ENCODE measurements at places on chromosomes 4 and X.

GRCh38 chr4:137300776-137301175 lies 231.5 kb downstream of the PCDH18 start:
- DNase-seq = no peak

GRCh38 chr4:26375551-26375950 lies 54.7 kb downstream of the RBPJ start:
- no peak for DNase-seq

- no peak for DNase-seq
These were observed 467.0 kb downstream of the PCDH18 start for GRCh38 chr4:137065311-137065710.

DNA sequence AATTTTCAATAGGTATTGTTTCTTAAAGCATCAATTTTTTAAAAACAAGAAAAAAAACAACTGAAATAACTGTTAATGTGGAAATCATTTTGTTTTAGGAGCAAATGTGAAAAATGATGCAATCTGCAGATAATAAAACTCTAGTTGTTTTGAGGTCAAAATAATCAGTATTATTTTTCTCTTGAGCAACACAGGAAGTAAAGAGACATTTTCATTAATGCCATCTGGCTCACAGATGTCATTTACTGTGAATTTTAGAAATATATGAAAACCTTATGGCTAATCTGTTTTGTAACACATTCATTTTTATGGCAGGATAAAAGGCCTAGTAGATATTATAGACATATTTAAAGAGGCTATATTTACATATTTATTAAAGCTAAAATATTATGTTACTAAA lies 141.6 kb downstream of the PCDH18 start:
- DNase-seq = no peak

GRCh38 chrX:33138677-33139249 lies 72.6 kb downstream of the DMD start:
- DNase-seq = no peak

- no peak for DNase-seq
These were observed 329.4 kb downstream of the KLHL4 start for GRCh38 chrX:87846956-87847355.

DNA sequence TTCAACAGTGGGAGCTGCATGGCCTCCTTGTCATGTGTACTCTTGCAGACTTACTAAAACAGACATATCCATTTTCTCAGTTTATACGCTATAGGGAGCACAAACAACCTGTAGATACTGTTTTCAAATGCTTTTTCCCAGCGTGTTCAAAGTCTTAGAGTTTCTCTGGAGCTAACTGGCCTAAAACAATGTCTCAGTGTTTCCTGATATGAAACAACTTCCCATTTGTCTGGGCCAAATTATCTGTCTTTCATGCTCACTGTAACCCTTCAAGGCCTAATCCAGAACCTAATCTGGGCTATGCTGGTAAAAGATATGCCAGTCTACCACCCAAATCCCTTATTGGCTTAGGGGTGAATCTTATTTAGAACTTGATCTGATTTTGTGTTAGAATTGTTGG lies 38.8 kb downstream of the RAB40A start:
- DNase-seq = no peak

- no peak for DNase-seq
These were observed 61.4 kb downstream of the DDX53 start for GRCh38 chrX:23061116-23061515.

- DNase-seq = no peak
These were observed 1.4 kb upstream of the UGT2B4 start for GRCh38 chr4:69497076-69497475.

GRCh38 chrX:1224954-1225353 lies 12.5 kb upstream of the CRLF2 start:
- DNase-seq = no peak

DNA sequence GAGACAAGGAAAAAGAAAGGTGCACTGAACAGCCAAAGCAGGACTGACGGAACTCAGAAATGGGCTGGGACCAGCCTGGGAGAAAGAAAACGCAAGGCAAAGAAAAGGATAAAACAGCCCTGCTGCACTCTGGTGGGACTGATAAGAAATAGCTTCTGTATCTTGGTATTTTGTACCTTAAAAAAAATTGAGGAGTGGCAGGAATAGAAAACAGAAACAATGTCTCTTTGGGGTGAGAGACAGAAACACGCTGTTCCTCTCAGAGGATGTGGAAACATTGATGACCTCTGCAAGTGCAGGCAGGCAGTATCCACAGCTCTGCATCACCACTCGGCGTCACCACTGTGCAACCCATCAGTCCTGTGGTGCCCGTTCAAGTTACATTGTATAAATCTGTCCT lies 152.5 kb upstream of the SPRY1 start:
- DNase-seq = no peak

DNA sequence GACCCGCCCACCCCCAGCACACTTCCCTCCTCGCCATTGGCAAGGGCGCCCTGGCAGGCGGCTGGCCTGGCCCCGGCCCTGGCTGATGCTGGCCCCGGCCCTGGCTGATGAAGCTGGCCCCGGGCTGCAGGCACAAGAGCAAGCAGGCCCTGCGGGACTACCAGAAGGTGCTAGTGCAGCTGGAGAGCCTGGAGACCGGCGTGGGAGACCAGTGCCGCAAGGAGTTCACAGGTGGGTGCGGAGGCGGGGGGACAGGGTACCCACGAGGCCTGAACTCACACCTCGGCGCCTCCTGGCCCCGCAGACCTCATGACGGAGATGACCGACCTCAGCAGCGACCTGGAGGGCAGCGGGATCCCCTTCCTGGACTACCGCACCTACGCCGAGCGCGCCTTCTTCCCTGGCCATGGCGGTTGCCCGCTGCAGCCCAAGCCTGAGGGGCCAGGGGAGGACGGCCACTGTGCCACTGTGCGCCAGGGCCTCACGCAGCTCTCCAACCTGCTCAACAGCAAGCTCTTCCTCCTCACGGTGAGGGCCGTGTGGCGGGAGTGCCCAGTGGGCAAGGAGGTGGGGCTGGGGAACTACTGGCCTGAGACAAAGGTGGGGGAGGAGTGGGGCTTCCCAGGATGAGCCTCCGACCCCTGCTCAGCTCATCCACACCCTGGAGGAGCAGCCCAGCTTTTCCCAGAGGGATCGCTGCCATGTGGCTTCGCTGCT lies 6.1 kb upstream of the SRPK3 start:
- no peak for DNase-seq

DNA sequence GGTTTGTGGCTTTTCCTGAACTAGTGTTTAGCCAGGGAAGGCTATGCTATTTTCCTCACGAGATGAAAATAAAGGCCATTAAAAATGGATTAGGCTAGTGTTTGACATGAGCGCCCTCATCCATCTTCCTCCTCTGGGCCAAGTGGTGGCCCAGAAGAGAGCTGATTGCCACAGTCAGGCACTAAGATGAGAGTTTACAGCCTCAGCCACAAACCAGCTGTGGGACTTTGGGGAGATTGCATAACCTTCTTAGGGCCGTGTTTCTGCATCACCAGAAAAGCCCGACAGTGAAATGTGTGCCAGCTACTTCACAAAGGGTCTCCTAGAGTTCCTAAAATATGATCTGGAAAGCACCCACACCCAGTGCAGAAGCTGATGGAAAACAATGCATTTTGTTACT lies 42.3 kb upstream of the LNX1 start:
- no peak for DNase-seq

- DNase-seq = no peak
These were observed 40.0 kb upstream of the SMARCA5 start for GRCh38 chr4:143473334-143474126.

DNA sequence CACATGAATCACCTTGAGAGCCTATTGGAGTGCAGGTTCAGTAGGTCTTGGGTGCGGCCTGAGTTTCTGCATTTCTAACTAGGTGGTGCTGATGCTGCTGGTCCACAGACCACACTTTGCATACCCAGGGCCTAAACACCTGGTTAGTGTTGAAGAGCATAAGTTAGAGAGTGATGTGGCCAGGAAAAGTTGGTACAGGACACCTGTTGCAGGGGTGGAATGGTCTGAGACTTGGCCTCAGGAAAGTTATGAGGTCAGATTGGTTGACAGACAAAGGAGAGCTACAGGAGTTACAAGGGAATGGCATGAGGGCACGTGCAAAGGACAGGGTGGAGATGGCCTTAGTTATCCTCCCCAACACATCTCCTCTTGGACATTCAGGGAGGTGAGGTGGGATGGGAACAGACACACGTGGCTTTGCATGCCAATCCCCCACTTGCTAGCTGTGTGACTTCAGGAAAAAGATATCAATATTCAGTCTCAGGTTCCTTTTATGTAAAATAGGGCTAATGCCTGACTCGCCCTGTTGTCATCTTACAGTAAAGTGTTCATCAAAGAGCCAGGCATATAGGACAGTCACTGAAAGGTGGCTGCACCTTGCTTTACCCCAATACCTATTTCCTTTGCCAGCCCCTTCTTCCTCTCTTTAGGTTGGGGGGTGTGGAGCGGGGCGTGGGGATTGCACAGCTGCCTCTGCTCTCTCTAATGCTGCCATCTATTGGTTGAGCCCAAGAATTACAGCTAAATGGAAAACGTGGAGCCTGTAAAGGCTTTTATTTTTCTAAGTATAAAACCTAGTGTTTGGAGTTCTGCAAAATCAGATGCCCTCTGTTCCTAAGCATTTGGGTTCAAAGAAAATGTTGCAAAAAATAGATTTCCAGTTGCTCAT lies 47.5 kb downstream of the ATG4A start:
- no peak for DNase-seq

- DNase-seq = no peak
These were observed 747.9 kb upstream of the ADGRL3 start for GRCh38 chr4:60452266-60452665.

GRCh38 chr4:3501825-3502425 lies 30.3 kb downstream of the LRPAP1 start:
- DNase-seq = no peak

GRCh38 chr4:2647403-2648158 lies 108.6 kb downstream of the TNIP2 start:
- DNase-seq = no peak

- DNase-seq = no peak
These were observed 257.8 kb downstream of the FAT4 start for GRCh38 chr4:125572601-125573000.

DNA sequence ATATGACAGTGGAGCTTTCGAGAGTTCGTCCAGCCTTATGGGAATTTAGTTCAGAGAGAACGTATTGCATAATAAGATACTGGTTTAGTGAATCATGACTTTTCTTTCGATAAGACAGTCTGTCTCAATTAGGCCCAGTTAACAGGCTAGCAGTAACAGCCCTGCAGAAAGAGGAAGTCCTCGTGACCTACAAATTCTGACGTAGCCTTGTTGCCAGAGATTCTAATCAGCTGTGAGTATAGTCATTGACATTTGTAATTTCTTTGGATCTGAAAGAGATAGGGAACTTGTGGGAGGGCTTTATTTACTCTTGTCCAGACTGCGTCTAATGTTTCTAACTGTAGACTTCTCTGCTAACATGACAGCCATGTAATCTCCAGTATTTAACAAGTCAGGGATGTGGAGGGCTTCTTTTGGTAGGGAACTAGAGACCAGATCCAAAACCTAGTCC lies 15.8 kb downstream of the ART3 start:
- DNase-seq = no peak

GRCh38 chrX:132940727-132941327 lies 17.6 kb downstream of the HS6ST2 start:
- DNase-seq = no peak

DNA sequence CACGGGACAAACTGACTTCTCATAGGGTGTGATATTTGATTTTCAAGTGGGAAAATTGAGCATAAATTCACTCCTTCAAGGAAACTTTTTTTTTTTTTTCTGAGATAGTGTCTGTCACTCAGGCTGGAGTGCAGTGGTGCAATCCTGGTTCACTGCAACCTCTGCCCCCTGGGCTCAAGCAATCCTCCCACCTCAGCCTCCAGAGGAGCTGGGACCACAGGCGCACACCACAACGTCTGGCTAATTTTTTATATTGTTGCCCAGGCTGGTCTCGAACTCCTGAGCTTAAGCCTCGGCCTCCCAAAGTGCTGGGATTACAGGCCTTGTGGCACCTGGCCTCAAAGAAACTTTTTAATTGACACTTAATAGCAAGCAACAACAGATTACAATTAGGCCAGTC lies 13.8 kb downstream of the CLDN34 start:
- no peak for DNase-seq

- no peak for DNase-seq
These were observed 2.0 kb upstream of the GPR34 start for GRCh38 chrX:41686788-41687187.

- DNase-seq = no peak
These were observed 19.9 kb downstream of the VSIG4 start for GRCh38 chrX:66019974-66020373.

DNA sequence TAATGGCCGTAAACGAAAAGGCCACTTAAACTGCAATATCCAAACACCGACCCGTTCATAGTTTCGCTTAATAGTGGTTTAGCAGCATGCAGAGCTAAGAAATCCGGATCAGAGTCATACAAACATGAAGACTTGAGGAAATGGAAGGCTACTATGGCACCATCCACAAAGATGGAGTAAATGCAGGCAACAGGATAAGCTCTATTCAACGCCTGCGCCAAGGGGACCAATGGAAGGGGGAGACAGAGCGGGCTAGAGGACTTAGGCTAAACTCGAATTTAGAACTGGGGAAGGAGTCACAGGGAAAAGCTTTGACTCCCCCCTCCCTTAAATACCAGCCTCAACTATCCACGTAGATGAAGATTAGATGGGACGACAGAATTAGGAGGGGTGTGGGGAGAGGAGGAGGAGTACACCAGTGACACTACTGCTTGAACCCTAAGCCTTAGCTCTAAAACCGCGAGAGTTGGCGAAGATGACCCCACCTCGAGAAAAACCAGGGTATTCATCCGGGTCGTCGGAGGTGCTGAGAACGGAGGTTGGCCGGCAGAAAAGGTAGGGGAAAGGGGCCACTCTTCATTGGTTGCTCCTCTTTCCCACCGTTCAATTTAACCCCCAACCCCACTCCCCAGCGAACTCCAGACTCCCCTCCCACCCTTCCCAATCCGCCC lies 3.5 kb downstream of the HUWE1 start:
- no peak for DNase-seq

DNA sequence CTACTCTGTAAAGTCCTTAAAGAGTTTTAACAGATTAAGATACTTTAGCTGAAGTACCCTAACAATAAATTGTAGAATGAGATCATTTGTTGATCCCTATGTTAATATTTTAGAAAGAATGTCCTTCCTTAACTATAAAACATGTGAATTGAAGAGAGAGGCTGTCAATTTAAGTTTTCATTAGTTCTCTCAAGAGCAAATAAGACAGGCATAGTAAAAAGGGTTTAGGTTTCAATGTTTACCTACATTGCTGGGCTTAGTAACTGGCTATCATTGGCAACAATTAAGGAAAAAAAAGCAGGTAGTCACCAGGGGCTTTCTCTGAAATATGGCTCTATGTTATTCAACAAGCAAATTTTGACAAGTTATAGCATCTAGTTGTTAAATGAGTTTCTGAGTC lies 91.5 kb downstream of the ATRX start:
- DNase-seq = no peak
